Stimulated activated CD4-positive, alpha-beta T cell treated with anti-CD3 and anti-CD28 coated beads, TNF-alpha, amount 100 ng/mL, for 1 hour (primary cell): ENCODE measurements at places on chromosomes 12 and 14.

DNA sequence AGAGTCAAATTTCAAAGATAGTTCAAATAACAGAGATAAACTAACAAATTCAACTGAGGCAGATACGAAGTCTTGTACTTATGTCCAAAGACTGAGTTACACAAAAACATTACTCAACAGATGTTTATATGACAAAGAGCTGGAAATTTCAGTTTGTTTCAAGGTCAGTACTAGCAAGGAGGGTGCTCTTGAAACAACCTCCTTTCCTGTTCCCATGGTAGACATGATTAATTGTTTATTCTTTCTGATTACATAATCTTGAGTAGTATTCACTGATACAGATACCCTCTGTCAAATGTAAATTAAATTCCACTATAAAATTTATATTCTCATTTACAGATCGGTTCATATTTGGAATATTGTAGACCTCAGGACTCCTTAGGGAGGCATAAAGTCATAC, 23.4 kb downstream of the TSPAN8 start:
- DNase-seq = no peak

GRCh38 chr12:76852106-76852505, 26.7 kb downstream of the CSRP2 start:
- DNase-seq = no peak

DNA sequence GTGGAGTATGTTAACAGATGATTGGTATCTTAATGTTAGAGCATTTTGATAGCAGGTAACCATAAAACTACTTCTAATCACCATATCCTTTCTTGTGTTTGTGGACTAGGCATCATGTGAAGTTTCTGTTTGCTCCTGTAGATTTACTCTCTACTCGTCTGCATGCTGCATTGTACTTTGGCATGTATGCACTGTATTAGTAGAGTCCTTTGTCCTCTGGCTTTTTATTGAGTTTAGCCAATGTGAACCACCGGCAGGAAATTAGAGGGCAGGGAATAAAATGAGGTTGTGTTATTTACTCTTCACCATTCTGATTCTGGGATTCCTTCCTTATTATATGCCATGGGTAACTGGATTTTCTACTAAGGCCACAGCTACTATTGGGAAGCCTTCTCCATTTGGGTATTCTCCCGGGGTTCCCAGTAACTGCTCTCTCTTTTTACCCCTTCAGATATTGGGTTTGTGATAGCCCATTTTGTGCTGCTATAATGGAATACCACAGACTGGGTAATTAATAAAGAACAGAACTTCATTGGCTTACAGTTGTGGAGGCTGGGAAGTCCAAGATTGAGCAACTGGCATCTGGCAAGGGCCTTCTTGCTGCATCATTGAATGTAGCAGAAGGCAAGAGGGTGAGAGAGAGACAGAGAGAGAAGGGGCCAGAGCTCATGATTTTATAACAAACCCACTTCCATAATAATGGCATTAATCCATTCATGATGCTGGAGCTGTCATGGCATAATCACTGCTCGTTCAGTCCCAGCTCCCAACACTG, 22.4 kb downstream of the FAM177A1 start:
- no peak for DNase-seq

GRCh38 chr14:102316338-102316742, 3.2 kb upstream of the ZNF839 start:
- DNase-seq = no peak

DNA sequence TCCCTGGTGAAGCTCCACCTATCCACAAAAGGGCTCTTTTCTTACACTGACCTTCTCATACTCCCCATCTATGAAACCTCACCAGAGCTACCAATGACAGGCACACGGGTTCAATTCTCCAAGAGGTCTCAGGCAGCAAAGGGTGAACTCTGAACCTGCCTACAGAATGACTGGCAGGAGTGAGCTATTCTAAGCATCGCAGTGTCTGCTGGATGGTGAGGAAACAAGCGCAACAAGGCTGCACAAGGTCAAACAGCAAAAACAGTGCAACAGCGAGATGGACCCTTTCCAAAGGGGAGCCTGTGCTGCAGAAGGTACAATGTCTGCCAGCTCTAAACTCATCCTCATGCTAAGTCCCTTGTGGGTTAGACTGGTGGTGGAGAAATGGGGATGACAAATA, 22.0 kb downstream of the TMCC3 start:
- DNase-seq = no peak

GRCh38 chr14:52268279-52269061, 972 bp downstream of the PTGDR start:
- no peak for DNase-seq

- DNase-seq = no peak
Observed at GRCh38 chr12:12486661-12487240, 75.9 kb downstream of the DUSP16 start.

- no peak for DNase-seq
Observed at GRCh38 chr14:26606729-26607312, 9.0 kb upstream of the NOVA1 start.

DNA sequence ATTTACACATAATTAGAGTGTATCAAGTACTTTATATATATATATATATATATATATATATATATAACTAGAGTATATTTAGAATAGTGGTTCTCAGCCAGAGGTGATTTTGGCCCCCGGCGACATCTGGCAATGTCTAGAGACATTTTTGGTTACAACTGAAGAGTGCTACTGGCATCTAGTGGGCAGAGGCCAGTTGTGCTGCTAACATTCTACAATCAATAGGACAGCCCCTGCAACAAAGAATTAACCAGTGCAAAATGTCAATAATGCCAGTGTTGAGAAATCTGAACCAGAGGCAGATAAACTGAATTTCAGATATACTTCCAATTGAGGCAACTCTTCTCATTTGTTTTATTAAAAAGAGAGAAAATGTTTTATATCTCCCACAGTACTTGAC, 8.9 kb downstream of the GTF2A1 start:
- no peak for DNase-seq

GRCh38 chr14:89349171-89350008, 67.6 kb downstream of the FOXN3 start:
- DNase-seq = no peak

- no peak for DNase-seq
Observed at GRCh38 chr12:1011091-1011490, 20.1 kb downstream of the ERC1 start.

DNA sequence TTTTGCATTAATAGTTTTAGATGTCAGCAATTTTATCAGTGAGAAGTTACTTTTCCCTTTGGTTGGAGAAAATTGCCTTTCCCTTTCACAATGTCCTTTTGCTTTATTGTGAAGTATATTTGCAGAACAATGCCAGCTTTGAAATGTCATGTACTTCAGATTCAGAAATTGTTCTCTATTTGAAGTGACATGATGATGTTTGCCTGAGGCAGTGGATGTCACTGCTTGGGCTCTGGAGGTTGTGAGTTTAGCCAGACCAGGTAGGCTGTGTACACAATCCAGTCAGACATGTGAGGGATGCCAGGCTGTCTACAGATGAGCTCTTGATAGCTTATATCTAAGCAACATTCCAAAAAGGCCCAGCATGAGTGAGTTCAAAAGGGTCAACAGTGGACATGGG, 451.9 kb upstream of the FBXO33 start:
- DNase-seq = no peak

- no peak for DNase-seq
Observed at GRCh38 chr12:96501133-96501761, 11.9 kb downstream of the CFAP54 start.

DNA sequence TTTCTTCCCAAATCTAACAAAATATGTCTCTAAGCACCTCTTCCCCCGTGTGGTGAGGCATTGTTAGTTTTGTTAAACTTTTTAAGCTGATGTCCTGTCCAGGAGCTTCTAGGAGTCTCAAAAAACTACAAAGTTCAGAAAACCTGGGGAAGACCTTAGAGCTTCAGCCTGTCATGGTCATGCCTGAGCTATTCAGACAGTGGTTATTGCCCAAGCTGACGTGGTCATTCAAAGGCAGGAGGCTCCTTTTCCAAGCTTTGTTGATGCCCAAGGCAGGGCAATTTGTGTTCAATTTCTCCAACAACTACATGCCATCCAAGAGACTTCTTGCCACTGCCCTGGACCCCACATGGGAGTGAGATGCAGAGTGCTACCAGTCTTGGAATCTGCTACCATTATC, 5.8 kb upstream of the LYZ start:
- no peak for DNase-seq

DNA sequence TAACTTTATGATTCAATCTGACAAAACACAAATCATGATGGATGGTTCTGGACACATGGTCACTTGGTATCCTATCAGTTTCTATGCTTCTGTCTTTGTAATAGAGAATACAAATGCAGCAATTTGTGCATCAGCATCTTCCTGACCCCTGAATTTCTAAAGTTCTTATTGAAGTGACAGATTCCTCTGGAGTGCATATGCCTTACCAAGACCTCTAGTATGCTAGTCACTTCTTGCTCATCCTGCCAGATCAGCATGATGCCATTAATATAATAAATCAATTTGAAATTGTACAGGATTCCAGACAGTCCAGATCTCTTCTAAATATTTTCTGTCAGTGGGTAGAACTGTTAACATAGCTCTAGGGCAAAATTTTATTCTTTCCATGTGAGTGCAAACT, 40.6 kb upstream of the GLIPR1 start:
- DNase-seq = no peak

DNA sequence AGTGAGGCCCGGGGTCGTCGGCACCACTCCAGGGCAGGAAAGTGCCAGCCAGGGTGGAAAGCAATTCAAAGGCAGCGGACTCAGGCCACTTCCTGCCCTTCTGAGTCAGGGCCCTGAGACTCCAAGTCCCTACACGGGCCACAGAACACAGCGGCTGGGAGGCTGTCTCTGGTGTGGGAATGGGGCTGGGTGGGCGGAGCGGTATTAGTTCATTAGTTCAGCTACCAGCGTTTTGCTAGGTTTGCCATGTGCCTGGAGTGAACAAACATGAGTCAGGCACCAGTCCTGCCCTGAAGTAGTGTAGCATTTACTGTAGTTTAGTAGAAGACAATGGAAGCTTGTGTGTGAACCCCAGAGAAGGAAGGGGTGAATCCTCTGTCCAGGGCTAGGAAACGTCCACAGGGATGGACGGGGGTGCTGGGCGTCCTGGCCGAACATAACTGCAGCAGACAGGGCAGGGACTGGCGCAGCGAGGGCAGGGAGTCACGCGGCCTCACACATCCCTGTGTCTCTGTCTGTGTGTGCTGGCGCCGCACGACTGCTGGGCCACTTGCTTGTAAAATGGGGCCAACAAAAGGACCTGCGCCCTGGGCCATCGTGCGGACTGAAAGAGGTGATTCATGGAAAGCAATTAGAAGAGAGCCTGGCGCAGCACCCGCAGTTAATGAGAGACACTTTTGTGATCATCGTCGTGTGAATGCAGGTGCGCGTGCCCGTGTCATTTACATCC, 186.4 kb upstream of the PRMT8 start:
- no peak for DNase-seq

GRCh38 chr14:55399852-55400251, 11.8 kb downstream of the ATG14 start:
- DNase-seq = no peak

DNA sequence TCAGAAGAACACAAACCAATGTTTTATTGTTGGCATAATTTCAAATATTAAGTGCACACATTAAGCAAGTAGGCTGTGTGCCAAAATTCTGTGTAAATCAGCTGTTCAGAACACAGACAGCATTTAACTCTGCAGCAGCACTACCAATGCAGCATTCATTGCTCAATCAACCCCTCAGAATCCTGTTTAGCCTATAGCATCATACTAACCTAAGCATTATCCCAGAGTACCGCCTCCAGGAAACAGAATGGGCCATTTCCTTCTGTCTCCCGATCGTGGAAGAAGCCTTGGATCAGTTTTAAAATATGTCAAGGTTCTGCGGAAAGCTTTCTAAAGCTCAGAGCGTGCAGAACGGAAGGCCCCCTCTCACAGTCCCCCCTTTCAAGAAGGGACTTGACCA, 3.3 kb downstream of the IL26 start:
- no peak for DNase-seq

GRCh38 chr12:59093073-59093772, 172.9 kb upstream of the LRIG3 start:
- no peak for DNase-seq

DNA sequence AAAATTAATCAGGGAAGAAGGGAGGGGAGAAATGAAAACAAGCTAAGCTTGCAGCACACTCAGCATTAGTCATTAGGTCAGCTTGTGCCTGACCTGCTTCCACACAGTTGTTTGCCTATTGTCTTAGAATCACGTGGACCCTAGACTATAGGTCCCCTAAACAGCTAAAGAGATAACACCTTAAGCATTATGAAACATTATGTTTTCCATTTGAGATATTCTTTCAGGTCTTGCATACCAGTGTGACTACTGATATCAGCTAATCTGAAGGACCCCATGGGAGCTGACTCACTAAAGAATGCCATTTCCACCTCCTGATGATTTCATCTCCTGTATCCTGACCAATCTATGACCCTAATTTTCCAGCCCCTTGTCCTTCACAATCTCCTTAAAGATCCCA, 154.1 kb upstream of the FUT8 start:
- no peak for DNase-seq

DNA sequence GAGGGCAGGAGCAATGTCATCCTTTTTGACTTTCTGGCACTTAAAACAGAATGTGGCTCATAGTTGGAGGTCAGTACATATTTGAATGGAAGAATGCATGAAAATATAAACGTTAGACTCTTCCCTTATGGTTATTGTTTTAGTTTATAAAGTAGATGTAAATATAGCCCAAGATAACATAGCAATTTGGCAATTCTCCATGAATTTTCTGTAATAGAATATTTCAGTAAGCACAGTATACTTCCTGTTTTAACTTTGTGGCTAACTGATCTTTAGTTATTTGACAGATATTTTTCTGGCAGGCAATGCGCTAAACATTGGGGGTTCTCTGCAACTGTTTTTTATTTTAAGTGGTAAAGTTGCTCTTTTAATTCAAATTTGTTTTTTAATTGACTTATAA, 763.0 kb downstream of the NRXN3 start:
- DNase-seq = no peak

GRCh38 chr12:79655036-79655435, 35.7 kb downstream of the PAWR start:
- no peak for DNase-seq

- DNase-seq = no peak
Observed at GRCh38 chr12:6083601-6084000, 40.9 kb downstream of the VWF start.

- DNase-seq = no peak
Observed at GRCh38 chr12:90151491-90152015, 442.9 kb upstream of the ATP2B1 start.

- no peak for DNase-seq
Observed at GRCh38 chr12:64706306-64706705, 52.9 kb downstream of the GNS start.

- DNase-seq = no peak
Observed at GRCh38 chr12:12319451-12320183, 30.4 kb downstream of the MANSC1 start.

- no peak for DNase-seq
Observed at GRCh38 chr14:36950812-36951211, 221.6 kb downstream of the SLC25A21 start.

GRCh38 chr14:99586054-99586760, 17.8 kb downstream of the CCDC85C start:
- DNase-seq = no peak

- no peak for DNase-seq
Observed at GRCh38 chr14:21025371-21026273, 761 bp upstream of the NDRG2 start.

GRCh38 chr12:74984631-74985030, 225.0 kb downstream of the KCNC2 start:
- DNase-seq = no peak
